ENCODE measurements at places on chromosomes 3 and 15.

DNA sequence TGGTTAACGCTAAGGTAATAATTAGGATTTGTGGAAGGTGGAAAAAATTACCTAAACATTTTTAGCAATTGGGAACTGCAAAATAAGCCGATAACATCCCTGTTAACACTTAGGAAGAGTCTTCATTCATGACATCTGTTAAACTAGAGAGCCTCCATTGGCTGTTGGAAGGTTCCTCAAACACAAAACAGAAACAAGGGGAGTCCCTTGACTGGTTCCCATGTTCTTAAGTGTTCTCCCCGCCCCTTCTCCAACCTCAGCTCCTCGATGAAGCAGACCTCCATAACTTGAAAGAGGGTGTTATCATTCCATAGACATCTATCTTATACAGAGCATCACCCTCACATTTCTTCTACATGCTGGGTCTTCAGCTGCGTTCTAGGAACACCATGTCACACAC, 2.5 kb downstream of the SLC22A13 start:
- no peak for DNase-seq

GRCh38 chr3:4759689-4760312, 219.4 kb upstream of the BHLHE40 start:
- no peak for DNase-seq

DNA sequence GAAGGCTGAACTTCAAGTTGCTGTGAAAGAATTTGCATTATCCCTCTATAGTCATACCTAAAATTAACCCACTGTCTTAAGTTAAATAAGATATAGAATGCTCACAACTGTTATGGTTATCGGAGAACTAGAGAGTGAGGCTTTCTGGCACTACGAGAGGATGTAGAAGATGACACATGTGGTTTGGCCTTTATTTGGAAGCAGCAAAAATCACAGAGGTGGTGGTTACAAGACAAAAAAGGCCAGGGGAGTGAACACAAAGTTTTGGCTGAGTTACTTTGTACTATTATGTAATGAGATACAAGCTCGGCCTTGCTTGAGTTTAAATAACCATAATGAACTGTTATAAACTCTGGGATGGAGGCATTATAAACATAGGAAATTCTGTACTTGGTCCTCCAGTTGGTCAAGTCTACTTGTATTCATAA, 78.3 kb upstream of the ICE2 start:
- no peak for DNase-seq

DNA sequence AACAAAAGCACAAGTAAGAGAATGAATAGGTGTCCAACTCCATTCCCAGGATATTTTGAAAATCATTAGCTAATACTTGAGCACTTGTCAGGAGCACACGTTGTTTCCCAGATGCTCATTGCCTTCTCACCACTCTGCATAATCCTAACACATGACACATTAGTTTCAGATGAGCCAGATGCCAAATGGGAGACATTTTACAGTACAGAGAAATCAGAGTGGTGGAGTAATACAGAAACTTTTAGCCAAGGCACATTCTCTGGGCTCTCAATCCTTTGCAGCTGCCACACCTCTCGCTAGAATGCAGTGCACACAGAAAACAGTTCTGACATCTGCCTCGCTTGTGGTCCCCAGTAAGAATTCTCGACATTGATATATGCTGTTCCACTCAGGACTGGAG, 76.6 kb downstream of the P3H2 start:
- DNase-seq = no peak

- peak; percentile 57 for DNase-seq
Measured at GRCh38 chr3:197394464-197395321, 96.3 kb upstream of the DLG1 start.

DNA sequence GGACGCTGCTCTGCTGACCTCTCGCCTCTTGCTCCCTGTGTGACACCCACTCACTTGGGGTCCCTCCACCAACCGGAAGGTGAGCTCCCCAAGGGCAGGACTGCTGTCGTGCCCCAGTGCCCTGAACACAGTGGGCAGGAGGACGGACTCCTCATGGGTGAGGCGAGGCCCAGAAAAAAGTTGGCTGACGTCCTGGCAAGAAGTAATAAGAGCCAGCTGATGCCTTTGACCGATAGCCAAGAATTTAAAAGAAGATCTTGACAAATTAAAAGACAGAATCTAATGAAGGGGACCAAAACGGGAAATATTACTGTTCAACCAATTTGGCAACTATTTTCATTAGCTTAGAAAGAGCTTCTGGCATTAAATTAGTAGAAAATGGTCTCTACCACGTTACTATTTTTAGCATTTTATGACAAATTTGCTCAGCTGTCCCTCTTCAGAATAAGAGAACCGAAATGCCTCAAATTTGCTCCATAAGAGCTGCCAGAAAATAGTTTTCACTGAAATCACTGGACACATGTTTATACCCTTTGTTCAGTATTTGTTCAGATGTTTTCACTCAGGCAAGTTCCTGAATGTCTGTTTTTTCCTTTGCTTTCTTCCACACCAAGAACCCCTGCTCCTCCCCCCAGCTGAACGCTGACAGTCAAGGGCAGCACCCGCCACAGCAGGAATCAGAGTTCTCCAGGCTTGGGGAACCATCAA, 60.5 kb downstream of the XXYLT1 start:
- DNase-seq = no peak

DNA sequence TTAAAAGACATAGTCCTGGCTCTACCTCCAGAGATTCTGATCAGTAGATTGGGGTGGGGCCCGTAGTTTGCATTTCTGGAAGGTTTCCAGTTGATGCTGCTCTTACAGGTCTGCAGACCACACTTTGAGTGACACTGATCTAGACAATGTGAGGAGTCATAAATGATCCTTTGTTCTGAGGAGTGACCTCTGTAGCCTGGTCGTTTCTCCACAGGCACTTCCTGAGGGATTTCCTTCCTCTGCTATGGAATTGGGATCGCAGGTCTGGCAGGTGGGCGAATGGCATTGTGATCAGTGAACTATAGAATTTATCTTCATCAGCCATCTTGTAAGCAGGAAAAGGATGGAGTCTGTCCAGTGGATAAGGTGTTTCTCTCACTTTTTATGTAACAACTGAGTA, 5.5 kb downstream of the GFM1 start:
- no peak for DNase-seq

DNA sequence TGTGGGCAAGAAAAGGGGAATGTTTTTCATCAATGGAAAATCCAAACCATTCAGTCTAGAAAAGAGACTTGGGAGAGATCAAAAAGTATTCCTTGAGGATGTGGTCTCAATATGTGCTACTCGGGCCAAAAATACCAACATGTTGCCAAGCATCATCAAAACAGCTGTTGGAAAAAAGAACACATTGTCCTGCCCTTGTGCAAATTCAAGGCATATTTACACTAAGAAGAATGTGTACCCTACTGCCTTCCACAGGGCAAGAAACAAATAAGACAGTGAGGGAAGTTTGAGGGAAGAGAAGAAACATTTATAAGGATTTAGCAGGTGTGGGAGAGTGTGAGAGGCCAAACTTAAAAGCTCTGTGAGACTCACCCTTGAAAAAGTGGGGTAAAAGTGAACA, 252.1 kb downstream of the NTRK3 start:
- DNase-seq = no peak

DNA sequence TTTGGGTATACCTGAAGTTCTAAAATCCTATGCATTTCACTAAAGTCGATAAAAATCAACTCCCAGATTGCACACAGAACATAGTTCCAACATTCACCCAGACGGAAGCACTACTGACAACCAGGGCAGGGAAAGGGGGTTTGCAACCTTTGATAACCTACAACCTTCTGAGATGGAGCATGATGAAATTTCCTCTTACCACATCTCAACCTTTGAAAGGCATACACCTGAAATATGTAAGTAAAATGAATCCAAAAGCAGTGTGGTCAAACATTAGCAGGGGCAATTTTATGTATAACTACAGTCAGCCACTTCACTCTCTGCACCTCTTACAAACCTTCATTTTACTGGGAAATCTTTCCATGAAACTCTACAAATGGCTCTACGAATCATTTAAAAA, 184.1 kb downstream of the FOXP1 start:
- DNase-seq = no peak

GRCh38 chr15:73752806-73753193, 351 bp downstream of the INSYN1 start:
- no peak for DNase-seq

- no peak for DNase-seq
Measured at GRCh38 chr3:128178782-128179483, 25.7 kb downstream of the EEFSEC start.

- no peak for DNase-seq
Measured at GRCh38 chr15:64024172-64025050, 21.9 kb downstream of the DAPK2 start.

DNA sequence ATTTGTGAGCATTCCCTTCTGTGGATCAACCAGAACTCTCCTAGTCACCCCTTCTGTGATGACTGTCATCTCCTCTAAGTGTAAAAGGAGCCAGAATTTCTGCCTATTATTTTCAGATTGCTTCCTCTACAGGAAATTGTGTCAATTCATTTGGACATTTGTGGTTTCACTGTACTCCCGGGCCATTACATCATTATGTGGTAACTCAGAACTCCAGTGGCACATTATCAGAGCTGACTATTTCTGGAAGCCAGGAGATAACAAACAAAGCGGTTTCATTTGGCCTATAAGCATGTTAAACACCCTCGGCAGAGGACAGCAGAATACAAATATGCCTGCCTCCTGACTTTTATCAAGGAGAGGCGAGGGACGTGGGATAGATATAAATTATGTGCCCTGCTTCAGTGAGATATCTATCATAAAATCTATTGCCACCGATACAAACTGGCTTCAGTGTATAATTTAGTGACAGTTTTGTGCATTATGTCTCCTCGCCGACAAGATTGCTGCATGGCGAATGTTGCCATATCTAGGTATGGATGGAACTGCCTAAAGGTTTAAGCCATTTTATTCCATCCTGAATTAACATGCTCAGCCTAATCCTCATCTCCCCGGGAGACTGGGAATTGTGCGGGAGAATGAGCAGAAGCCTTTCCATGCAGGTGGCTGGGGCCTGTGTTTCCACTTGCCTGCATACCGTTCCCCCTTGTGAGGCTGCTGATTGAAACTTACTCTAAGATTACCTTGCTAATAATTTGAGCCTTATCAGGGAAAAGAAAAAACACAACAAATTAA, 193.4 kb upstream of the SEMA6D start:
- no peak for DNase-seq

DNA sequence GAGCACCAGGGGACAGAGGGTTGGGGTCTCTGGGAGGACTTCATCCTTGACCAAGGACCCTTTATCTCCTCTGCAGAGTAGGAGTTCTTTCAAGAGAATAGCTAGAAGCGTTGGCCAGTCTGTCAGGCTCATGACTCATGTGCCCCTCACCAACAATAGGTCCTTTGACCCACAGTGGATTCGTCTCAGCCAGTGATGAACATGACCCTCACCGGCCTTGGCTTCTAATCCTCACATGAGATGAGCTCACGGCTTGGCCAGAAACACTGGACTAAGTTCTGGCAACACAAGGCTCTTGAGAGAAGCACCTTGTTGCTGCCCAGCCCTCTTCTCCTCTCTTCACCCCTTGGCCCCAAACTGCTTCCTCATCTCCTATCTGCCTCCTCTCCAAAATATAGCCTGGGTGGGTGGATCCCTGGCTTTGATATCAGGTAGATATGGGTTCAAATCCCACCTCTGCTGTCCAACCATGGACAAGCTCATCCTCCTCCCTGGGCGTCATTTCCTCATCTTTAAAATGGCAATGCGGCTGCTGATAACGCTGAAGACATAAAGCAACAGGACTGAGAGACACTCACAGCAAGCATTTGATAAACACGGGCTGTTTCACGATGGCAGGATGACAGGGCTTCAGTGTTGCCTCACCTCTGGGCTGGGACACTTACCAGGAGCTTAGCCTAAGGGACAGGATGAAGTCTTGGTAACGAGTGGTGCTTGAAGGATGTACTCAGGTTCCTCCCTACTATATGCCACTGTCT, 446.7 kb upstream of the PROK2 start:
- DNase-seq = peak; percentile 93

DNA sequence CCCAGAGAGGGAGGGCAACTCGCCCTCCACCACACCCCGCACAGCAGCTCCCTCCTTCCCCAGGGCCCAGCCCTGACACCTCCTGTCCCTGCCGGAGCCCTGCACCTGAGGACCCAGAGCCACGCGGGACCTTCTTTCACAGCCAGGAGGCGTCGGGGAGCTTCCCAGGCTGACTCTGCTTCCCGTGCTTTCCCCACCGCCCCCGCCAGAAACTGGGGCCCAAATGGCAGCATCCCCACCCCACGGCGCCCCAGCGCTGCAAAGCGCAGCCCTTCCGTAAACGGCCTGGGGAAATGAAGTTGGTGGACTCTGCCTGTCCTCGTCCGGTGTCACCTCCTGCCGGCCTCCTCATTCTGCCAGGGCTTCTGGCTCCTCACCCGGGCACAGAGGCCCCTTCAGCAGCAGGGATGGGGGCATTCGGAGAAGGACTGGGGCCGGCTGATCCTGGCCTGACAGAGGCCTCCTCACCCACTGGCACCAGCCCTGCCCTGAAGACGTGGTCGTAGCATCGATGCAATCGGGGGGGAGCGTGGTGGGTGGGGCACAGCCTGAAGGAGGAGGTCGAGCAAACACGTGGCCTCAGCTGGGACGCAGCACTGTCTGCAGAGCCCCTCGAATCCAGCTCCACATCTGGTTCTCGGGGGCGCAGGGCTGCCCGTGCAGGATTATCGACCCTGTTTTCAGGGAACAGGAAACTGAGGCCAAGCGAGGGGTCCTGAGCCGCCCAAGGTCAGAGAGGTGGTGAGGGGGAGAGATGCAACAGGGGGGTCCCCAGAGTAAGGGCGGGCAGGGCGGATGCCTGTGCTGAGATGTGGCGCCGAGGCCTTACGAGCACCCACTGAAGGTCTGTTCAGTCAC, 235.4 kb downstream of the XXYLT1 start:
- no peak for DNase-seq

GRCh38 chr3:78882251-78882650, 885.5 kb downstream of the ROBO1 start:
- no peak for DNase-seq

Measured in Ammon's horn (tissue), 1 donor.